ENCODE measurements at places on chromosomes 5 and 9.

DNA sequence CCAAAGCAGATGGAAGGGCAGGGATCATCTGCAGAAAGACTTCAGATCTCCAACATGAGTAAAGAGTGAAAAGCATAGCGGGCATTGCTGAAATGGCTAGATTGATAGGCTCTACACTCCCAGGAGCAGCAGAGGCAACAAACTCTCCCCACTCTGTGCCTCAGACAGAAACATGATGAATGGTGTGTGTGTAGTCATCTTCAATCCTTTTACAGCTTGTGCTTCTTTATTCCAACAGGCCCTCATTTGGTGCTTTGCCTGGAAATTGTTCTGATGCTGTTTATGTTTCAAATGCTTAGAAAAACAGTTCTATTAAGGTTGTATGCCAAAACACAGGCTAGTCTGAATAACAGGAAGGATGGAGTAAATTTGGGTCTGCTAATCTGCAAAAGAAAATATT, 176.2 kb downstream of the DMRTA1 start:
- DNase-seq: no peak

- no peak for DNase-seq
Measured at GRCh38 chr5:87137283-87137682, 130.4 kb upstream of the RASA1 start.

DNA sequence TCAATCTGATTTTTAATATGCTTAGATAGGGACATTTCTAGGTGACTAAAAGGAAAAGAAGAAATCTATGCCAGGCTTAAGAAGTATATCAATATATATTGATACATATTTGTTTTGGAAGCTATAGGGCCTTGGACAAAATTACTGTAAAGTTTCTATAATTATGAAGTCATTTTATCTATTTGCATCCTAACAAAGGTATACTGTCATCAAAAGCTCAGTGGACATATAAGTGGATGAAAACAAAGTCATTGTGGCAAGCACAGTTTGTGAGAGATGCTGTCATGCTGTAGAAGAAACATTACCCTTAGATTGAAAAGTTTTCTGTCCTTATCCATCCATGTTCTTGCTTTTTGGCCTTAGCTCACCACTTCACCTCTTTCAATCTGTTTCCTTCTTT, 140.3 kb upstream of the SPEF2 start:
- no peak for DNase-seq

GRCh38 chr9:83981126-83981871, 694 bp downstream of the RMI1 start:
- peak; percentile 46 for DNase-seq

- no peak for DNase-seq
Measured at GRCh38 chr5:1836176-1836890, 35.1 kb downstream of the NDUFS6 start.

GRCh38 chr5:131463656-131464055, 171.4 kb downstream of the RAPGEF6 start:
- no peak for DNase-seq

- DNase-seq: no peak
Measured at GRCh38 chr5:136226401-136226800, 33.4 kb upstream of the SMIM32 start.

- DNase-seq: no peak
Measured at GRCh38 chr9:127537792-127538191, 74.3 kb upstream of the STXBP1 start.

DNA sequence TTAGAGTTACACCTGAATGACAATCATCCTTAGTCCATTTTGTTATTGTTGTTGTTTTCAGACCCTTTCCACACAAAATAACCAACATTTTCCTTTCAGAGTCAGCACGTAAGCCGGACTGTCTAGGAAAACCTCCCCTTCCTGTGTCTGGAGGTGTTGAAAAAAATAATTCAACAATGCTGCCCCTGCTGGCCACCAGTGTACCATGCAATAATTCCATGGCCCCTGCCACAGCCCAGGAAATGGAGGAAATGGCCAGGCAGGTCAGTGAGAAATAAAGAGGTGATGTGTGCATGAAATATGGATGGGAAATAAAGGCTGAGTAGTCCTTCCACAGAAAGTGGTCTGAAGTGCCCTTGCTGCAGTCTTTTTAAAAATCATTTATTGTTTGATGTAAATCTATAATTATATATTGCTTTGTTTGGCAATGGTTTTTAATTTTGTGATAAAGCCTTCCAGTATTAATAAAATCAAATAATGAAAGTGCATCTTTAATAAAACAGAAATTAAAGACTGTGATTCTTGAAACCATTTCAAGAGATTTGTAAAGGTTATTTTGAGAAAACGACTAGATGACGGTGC, 152.8 kb upstream of the PAPPA start:
- DNase-seq: no peak

DNA sequence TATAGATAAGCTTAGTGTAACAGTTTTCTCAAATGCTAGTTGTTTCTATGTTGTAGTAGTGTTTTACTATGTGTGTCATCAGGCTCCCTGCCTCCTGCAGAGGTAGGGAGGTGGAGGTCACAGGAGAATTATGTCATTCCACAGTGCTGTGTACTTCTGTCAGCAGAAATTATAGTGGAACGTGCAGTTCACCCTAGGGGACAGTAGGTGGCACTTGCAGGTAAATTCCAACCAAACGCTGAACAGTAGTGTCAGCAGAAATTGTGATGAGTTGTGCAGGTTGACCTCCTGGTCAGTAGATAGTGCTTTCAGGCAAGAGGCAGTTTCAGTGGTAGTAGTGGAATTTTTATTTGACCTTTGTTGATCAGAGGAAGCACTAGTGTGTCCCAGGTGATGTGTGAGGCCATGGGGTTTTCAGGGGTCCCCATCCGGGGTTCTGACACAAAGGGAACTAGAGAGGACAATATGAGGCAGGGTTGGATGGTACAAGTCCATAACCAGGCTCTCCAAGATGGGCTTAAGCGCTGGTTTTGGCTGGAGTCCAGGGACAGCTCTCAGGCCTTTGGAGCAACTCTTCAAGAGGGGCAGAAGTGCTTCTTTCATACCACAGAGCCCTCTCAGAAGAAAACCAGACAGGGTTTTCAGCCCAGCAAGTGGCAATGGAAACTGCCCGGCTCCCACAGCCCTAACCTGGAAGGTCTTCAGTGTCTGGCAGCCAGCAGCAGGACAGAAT, 402.9 kb downstream of the CYLC2 start:
- peak; percentile 18 for DNase-seq

DNA sequence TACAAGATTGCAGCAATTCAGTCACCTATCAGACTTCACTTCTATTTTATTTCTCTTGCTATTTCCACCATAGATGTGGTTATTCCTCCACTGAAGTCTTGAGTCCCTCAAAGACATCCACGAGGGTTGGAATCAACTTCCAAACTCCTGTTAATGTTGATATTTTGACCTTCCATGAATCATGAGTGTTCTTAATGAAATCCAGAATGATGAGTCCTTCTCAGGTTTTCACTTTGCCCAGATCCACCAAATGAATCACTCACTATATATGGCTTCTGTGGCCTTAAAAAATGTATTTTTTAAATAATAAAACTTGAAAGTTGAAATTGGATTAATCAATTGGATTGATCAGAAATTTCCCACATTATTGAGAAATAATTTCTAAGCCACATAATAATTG, 1821.0 kb downstream of the EFNA5 start:
- DNase-seq: no peak

DNA sequence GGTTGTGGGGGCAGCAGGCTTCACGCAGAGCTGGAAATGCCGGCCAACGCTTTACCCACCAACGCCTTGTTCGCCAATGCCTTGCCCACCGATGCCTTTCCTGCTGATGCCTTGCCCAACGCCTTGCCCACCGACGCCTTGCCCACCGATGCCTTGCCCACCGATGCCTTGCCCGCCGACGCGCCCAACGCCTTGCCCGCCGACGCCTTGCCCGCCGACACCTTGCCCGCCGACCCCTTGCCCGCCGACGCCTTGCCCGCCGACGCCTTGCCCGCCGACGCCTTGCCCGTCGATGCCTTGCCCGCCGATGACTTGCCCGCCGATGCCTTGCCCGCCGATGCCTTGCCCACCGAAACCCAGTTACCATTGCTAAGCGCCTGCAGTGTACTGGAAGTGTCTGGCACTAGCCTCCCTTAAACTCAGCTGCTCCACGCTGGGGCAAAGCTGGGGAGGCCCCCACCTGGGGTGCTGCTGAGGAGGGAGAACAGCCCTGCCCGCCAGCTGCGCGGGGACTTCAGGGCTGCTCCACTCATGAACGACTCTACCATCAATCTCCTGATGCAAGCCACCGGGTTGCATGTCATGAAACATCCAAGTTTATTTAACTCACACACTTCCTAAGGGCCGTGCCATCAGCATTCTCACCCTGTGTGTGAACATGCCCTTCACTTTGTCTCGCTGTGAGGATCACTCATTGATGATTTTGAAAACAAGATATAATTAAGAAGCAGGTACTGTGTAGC, 1.8 kb downstream of the SLC6A18 start:
- no peak for DNase-seq

DNA sequence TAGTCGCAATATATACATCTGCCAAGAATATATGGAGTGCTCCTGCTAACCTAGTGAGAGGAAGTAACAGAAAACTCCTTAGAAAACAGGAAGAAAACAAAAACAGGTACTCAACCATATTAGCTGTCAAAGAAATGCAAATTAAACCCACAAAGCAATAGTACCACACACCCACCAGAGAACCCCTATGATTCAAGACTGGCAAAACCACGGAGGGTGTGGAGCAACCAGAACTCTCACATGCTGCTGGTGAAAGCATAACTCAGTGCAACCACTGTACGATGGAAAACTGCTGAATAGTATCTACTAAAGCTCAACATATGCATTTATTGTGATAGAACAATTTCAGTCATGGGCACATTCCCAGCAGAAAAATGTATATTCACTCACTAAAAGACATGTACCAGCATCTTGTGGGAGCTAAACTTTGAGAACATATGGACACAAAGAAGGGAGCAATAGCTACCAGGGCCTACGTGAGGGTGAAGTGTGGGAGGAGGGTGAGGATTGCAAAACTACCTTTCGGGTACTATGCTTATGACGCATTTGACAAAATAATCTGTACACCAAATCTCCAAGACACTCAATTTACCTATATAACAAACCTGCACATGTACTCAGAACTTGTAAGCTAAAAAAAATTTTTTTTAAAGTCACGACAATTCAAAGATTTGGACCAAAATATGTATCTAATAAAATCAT, 34.0 kb downstream of the PTPN3 start:
- no peak for DNase-seq

DNA sequence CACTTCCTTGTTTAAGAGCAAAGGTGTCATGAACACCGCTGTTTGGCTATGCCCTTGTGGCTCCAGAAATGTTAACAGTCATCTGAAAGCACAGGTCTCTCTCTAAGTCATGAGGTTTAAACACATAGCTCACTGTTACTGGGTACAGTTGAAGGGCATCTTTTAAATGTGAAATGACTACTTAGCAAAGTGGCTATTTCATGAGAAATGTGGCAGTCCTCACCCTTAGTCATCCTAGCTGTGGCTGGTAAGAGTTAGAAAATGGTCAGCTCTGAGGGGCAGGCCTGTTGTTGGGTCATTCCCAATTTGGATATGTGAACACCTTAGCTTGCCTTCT, 24.2 kb upstream of the TMEM171 start:
- no peak for DNase-seq

DNA sequence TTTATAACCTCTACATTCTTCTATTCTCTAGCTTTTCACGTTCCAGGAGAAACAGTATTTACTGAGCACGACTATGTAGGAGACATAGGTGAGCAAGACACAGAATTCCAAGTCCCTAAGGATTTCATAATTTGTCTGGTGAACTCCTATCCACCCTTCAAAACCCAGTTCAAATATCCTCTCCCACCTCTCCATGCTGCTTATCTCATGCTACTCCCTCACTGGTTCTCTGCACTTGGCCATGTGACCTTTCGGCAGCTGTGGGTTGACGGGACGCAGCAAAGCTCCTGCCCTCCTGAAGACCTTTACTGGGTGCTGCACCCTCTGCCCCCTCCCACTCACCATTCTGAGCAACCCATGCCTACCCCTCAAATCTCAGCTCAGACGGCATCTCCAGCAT, 173.2 kb downstream of the RGS3 start:
- DNase-seq: no peak

- DNase-seq: peak; percentile 18
Measured at GRCh38 chr9:37902796-37903646, 906 bp downstream of the SLC25A51 start.

DNA sequence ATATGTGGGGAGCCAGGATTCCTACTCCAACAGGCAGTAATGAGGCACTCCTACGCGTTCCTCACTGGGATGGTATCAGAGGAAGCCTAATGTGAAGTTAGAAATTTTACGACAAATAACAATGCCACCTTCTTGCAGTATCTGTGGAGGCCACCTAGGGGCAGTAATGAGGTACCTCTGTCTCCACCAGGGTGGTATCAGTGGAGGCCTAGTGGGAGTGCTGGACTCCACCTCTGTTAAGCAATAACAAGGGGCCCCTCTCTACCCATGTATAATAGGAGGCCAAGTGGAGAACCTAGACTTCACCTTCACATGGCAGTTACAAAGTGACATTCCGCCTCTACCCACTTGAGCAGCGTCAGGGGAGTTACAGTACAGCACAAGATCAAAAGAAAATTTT, 147.9 kb downstream of the PLPPR1 start:
- DNase-seq: no peak

DNA sequence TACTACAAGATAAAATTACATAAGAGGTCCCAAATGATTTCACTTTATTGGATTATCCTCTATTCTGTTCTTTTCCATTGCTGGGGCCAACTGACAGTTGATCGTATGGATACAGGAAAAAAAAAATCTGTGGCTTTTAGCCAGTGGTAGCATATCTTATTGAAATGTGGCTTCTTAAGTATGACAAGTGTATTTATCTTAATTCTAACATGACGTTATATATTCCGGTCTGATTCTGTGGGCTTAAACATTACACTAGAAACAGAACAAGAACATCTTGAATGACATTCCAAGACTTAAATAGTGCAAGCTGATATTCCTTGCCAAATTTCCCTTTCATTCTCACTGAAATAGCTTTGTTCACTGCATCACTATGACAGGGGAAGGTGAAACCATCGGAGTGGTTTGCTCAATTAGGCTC, 117.9 kb downstream of the INSYN2B start:
- DNase-seq: no peak

DNA sequence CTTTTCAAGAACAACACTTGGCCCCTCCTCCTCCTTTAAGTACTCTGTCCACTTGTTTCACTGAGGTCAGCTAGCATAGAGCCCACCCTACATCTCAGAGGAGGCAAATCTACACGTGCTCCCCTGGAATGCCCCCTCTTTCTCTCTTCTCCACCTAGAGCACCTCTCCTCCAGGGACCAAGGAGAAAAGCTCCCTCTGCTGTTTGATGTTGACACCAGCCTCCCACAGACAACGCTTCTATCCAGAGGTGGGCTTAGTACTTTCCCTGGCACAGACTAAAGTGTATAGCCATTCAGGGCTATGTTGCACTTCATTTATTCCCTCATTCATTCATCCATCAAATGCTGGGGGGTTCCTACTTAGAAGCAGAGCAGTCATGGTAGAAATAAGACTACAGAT, 68.2 kb upstream of the TAF1L start:
- DNase-seq: no peak

DNA sequence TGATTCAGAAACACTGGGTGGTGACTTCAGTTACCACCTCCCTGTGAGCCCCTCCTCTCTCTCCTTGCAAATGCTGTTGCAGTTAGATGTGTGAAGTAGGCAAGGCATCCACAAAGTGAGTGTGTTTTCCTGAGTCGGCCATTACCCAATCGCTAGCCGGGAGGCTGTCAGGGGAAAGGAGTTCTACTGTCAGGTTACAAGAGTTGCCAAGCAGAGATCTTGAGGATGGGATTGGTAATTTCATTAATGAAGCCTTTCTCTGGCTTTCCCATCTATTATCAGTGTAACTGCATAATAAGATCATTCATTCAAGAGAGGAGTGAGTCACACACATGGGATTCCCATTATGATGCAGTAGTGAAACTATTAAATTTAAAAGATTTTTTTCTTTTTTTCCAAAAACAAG, 106.9 kb downstream of the GLDC start:
- DNase-seq: no peak

- DNase-seq: no peak
Measured at GRCh38 chr5:961002-961710, 47.4 kb upstream of the NKD2 start.
